ENCODE measurements at places on chromosomes 11 and 22. TPM values are rescaled to one million over a fixed set of nuclear protein-coding genes. Genes with fewer than 3 reads are reported as not detected.

ACTN3 gene
- polyA plus RNA-seq: not detected

DUSP8 gene
- 0.08 TPM for polyA plus RNA-seq

USP2 gene
- polyA plus RNA-seq: not detected

OR10A5 gene
- not detected for polyA plus RNA-seq

Measured in CD4-positive, CD25-positive, alpha-beta regulatory T cell (primary cell).